ENCODE measurements at places on chromosomes 2 and 18.

DNA sequence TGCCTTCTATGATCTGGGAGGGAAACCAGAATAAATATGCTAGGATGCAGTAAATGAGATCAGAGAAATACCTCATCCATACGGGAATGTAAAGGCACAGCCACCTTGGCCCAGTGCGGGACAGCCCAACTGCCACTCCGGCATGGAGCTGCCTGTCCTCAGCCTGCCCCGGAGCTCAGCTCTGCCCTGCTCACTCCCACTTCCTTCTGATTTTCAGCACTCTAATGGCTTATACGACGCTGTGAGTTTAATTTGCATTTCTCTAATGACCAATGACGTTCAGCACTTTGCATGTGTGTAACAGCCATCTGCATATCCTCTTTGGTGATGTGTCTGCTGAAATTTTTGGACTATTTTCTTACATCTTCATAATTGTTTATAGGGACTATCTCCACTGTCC lies 172.5 kb upstream of the RAB6C start:
- peak; percentile 29 for DNase-seq

- DNase-seq: peak; percentile 6
These were observed 23.1 kb upstream of the SLC39A10 start for GRCh38 chr2:195633974-195634373.

- DNase-seq: no peak
These were observed at the start of gene EMILIN2 for GRCh38 chr18:2846636-2847316. Gene EMILIN2 (plus strand): TSS chr18:2847006. CDS start chr18:2847189, 183 bp downstream.

- DNase-seq: no peak
These were observed 240.4 kb downstream of the PRKCE start for GRCh38 chr2:45891719-45892424.

GRCh38 chr2:104755026-104755878 lies 98.7 kb upstream of the POU3F3 start:
- DNase-seq: no peak
